Tracheal epithelial cell (primary cell): ENCODE measurements at places on chromosomes 2 and 18. TPM values are rescaled to one million over a fixed set of nuclear protein-coding genes. Genes with fewer than 3 reads are reported as not detected.

The SMPD4 gene
- 13.5 and 14.9 TPM in 2 replicates for total RNA-seq

The HOXD4 gene
- 1.2 TPM in 1 of 2 replicates, not detected in the other for total RNA-seq

The LINC00305 gene
- not detected in 2 replicates for total RNA-seq

The ACADL gene
- 0.21 and 0.48 TPM in 2 replicates for total RNA-seq

The COLEC12 gene
- under 0.01 and 0.24 TPM in 2 replicates for total RNA-seq

The RAB6C gene
- total RNA-seq: not detected in 2 replicates

The INHA gene
- total RNA-seq: 0.48 TPM in 1 of 2 replicates, not detected in the other

The TMEM169 gene
- total RNA-seq: 0.72 TPM in 1 of 2 replicates, not detected in the other

The COBLL1 gene
- total RNA-seq: 6.7 and 10.4 TPM in 2 replicates

The CHST10 gene
- 0.43 and 1.2 TPM in 2 replicates for total RNA-seq

The IL37 gene
- total RNA-seq: not detected in 2 replicates

The ST8SIA5 gene
- total RNA-seq: not detected in 2 replicates

The PLB1 gene
- 0.64 and 0.72 TPM in 2 replicates for total RNA-seq

The TXNDC2 gene
- not detected in 2 replicates for total RNA-seq

The C18orf54 gene
- total RNA-seq: 1.2 and 1.7 TPM in 2 replicates

The ZNF24 gene
- 28.2 and 33.5 TPM in 2 replicates for total RNA-seq

The MC5R gene
- total RNA-seq: not detected in 2 replicates

The CABLES1 gene
- 0.21 and 1.7 TPM in 2 replicates for total RNA-seq

The UPP2 gene
- total RNA-seq: not detected in 2 replicates

The WDPCP gene
- total RNA-seq: 4.6 and 8.3 TPM in 2 replicates

The CAPN13 gene
- 0.24 TPM in 1 of 2 replicates, not detected in the other for total RNA-seq

The PRKAG3 gene
- total RNA-seq: not detected in 2 replicates

The CAD gene
- 30.3 and 36.4 TPM in 2 replicates for total RNA-seq

The GKN2 gene
- not detected in 2 replicates for total RNA-seq
